ENCODE measurements at places on chromosomes 4 and X.

DNA sequence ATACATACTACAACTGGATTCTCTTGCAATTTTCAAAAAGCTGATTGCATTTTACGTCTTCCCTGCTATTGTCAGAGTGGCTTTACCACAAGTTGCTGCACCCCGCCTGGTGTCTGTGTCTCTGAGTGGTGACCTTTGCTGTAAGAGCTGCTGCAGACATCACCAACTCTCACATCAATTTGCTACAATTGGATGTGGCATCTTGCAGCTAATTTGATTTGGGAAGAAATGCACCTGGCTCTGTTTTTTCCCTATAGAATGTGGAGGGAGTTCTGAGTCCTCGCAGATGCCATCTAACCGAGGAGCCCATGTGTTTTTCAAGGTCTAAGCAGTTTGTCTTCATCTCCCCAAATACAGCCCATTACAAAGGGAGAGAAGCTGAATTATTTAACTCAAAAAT is 73.8 kb upstream of the PHOX2B start:
- DNase-seq = no peak

- no peak for DNase-seq
Observed at GRCh38 chr4:185261946-185262345, 52.5 kb downstream of the SNX25 start.

DNA sequence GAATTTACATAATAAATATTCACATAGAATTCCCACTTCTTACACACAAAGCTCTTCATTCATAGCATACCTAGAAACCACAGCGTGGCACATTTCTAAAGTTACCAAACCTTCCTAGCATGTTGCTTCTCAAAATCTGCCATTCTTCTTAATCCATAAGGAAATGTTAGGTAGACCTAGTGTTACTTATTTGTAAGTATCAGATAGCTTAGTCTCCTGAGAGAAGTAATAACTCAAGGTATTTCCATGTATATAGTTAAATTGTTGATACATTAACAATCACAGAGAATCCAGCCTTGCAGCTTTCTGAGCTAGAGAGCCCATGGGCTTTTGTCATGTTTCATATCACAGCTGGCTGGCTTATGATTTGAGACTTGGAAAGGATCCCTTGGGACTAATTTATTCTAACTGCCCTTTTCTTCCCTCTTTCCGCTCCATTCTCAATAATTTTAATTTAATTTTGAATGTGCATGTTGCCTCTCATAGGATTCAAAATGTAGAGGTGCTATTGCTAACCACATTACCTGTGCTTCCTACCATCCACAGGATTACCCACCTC is 17.6 kb downstream of the SH3RF1 start:
- DNase-seq = no peak

GRCh38 chr4:124610211-124610610 is 102.3 kb downstream of the ANKRD50 start:
- no peak for DNase-seq

DNA sequence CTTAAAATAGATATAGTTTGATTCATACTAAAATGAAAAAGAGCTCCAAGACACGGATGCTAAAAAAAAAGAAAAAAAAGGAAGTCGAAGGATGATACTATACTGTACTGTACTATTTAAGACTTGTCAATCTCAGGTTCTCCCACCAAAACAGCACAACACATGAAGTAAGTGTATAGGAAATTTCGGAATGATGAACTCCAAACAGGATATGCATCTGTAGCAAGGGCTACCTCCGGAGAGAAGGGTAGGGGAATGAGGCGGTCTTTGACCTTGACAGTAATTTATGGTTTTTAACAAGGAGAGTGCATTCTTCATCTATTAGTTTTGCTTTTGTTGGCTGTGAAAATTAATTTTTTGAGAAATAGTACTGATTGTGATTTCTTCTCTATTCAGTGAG is 541 bp upstream of the FIP1L1 start:
- DNase-seq = no peak

DNA sequence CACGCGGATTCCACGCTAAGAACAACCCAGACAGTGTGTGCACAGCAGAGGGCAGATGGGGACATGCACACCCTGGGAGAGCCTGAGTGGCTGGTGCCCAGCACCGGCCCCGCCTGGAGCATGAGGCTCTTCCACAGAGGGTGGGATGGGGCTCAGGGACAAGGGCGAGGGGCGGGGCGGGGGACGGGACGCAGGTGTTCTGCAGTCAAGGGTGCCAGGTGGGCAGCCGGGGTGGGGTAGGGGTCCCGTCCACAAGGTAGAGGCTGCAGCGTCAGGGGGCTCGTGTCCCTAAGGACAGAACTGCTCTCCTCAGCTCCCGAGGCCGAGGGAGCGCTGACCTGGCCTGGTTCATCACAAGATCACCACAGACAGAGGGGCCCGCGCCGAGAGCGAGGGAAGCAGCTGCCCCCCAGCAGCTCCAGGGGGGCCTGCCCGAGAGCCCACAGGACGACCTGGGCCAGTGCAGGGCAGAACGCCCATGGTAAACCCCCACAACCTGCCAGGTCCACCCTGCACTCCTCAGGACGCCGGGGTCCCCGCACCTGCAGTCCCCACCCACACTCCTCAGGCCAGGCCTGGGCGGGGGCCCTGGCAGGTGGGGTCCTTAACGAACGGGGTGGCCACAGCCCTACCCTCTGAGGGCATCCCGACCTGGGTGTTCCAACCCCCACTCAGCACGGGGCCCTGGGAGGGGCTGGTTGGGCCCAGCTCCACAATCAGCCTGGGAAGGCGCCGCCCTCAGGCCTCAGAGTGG is 26.7 kb downstream of the CTBP1 start:
- DNase-seq = no peak

DNA sequence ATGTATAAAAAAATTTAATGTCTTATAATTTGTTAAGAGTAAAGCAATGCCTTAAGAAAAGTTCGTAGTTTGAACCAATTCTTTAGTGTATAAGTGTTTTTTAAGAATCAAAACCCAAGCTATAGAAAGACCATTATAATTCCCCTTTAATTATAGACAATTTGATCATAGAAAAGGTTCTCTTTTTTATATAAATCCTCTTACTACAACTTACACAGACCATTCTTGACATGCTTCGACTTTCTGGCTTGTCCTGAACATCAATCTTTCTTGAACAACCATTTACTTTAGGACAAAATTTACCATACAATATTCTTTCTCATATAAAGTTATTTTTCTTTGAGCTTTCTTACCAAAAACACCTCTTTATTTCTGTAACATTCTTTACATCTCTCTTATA is 330.5 kb upstream of the SPANXN1 start:
- no peak for DNase-seq

GRCh38 chr4:26819478-26820095 is 41.1 kb upstream of the STIM2 start:
- DNase-seq = no peak

DNA sequence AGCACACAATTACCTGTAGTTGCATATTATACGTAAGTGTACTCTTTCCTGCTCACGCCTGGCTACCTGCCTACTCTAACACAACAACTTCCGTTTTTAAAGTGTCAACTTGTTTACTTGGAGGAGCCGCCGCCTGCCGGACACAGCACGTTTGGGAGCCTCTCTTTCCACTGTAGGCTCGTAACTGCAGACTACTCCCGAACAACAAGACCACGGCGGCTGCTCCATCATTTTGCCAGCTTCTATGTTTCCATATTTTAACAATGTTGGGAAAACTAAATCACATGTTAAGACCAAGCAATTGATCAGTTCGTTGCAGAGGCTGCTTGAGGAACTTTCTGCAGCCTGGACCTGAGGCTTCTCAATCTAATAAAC is 841 bp downstream of the MTNR1A start:
- DNase-seq = no peak

- DNase-seq = no peak
Observed at GRCh38 chr4:54392479-54392878, 163.4 kb downstream of the PDGFRA start.

DNA sequence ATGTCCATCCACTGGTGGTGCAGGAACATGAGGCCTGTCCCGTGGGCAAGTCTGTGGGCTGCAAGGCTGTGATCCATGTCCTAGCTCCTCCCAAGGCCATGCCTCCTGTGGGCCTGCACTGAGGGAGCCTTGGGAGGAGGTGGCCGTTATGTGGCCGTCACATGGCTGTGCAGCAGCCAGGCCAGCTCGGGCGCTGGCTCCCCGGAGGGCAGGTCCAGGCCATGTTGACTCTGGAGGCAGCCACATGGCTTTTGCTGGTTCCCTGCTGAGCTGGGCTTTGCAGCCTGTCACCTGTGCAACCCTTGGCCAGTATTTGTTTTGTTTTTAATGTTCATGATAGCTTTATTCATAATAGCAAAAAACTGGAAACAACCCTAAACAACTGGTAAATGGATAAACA is 13.3 kb downstream of the ADRA2C start:
- no peak for DNase-seq

DNA sequence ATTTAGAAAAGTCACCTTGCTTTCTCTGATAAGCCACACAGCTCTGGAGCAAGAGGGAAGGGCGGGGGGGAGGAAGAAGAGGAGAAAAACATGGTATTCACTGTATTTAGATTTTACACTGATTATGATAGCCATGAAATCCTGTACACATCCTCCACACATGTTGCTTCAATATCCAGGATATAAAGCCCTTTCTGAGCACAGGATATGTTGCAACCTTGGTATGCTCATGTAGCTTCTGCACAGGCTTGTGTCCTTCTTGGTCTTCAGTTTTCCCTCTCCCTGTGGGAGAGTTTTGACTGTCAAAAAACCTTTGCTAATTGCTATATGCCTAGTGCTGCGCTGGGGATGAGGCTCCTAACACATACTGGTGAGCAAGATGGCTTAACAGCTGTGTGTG is 61.9 kb upstream of the DAPP1 start:
- no peak for DNase-seq

DNA sequence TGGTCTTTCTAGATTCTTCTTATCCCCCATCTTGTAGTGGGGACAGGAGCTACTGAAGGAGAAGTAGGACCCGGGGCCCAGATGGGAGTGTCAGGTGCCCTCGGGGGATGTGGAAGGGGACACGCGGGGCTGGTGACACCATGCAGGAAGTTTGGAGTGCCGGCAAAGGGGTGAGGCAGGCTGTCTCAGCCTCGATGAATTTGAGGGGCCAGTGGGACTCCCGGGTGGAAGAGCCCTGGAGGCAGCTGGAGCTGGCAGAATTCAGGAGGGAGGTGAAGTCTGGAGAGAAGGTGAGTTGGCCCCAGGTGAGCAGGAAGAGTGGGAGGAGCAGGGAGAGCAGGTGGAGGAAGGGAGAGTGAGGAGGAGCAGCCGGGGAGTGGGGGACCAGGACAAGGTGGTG is 101.7 kb downstream of the CPZ start:
- no peak for DNase-seq

- DNase-seq = no peak
Observed at GRCh38 chr4:148850257-148850995, 408.2 kb upstream of the NR3C2 start.
